ENCODE measurements at places on chromosomes 7 and 10.

- DNase-seq = no peak
Observed at GRCh38 chr10:43134126-43134905, 3.9 kb upstream of the CSGALNACT2 start.

DNA sequence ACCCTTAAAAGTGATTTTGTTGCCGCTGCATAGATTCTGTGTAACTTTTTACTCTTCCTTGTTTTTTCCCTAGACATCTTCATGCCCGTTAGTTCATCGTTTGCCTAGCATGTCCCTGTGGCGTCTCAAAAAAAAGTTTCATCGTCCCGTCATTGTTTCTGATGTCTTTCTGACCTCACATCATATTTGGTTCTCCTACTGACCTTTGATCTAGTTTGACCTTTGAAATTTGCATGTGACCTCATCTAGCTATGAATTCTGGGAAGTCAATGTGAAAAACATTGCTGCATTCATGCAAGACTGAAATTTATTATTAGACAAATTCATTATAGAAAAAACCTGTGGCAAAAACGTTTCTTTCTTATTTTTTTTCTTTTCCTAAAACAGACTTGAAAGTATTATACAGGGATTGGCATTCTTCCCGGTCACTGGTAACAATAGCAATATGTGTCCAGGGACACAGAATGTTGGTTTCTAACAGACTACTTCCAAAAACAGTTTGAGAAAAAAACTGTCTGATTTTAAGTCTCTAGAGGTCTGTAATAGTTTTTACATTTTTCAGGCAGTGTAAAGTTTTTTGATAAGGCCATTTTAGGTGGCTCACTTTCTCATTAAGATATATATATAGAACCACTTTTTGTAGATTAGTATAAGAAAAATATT is 280.9 kb downstream of the USP6NL start:
- DNase-seq = no peak

GRCh38 chr7:36116347-36117202 is 36.5 kb upstream of the EEPD1 start:
- no peak for DNase-seq

- DNase-seq = no peak
Observed at GRCh38 chr10:131708225-131708880, 192.5 kb upstream of the PPP2R2D start.

DNA sequence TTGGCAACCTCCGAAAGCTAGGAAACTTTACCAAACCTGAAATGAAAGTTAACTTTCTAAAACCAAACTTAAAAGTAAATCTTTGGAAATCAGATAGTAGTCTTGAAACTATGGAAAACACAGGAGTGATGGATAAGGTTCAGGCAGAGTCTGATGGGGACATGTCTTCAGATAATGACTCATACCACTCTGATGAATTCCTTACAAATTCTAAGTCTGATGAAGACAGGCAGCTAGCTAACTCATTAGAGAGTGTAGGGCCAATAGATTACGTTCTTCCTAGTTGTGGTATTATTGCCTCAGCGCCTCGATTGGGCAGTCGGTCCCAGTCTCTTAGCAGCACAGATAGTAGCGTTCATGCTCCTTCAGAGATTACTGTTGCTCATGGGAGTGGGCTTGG is 45.9 kb downstream of the MCMBP start:
- no peak for DNase-seq

DNA sequence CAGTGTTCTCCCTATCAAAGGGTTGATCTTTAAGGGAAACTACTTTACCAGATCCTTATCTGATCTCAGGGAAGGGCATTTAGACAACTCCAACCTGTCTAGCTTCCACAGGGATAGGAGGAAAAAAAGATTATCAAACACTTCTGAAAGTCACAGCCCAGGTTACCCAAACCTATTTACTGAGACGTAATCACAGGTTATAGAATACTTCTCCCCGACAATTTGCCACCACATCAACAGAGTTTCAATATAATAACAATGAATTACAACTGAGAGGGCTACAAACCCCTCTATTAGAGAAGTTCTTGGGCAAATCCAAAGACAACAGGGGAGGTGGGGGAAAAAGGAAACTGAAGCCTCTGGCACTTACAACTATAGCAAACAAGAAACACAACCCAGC is 26.3 kb downstream of the CFAP70 start:
- no peak for DNase-seq

DNA sequence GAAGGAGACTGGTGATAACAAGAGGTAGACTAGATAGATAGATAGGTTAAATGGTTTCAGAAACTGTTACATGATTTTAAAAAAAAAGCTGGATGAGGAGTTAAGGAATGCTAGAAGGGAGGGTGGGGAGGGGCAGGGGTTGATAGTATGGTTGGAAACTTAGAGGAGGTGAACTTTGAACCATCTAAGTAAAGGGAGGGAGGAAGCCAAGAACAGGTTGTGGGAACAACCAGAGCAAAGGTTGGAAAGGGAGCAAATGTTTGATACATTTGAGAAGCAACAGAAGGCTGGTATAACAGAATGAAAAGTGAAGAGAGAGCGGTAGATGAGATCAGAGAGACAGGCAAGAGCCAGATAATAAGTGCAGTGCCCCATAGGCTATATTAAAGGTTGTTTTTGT is 224.8 kb downstream of the FOXP2 start:
- DNase-seq = no peak

GRCh38 chr10:118341791-118342637 is at the start of gene FAM204A:
Gene FAM204A (minus strand): TSS chr10:118342324. CDS start chr10:118336415, 5,909 bp downstream.
- peak; percentile 93 for DNase-seq

DNA sequence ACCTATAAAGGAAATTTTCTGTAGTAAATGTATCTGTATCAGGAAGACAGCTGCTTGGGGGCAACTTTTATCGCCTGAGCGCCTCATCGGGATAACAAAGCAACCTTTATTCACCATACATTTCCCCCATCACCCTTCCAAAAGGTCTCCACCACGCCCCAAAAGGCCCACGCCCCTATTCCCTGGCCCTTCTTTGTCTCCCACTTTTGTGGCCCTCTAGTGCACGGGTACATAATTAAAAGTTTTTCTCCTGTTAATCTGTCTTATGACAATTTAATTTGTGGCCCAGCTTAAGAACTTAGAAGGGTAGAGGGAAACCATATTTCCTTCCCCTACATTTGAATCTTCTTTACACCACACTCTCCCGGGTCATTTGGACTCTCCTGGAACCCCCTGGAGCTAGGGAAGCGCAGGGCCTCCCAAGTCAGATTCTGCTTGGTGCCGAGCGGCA is 625 bp downstream of the RP9 start:
- DNase-seq = no peak

- DNase-seq = no peak
Observed at GRCh38 chr7:93146472-93147141, 1.6 kb downstream of the SAMD9L start.

GRCh38 chr7:1590887-1591286 is 21.1 kb upstream of the PSMG3 start:
- peak; percentile 26 for DNase-seq

GRCh38 chr10:71650397-71650796 is 69.2 kb downstream of the C10orf105 start:
- DNase-seq = no peak

All from D341Med (cell line).